Fibroblast of the conjunctiva (primary cell): ENCODE measurements at places on chromosomes 16 and 17.

- no peak for DNase-seq
Measured at GRCh38 chr17:58329810-58330537, 1.4 kb upstream of the TSPOAP1 start.

DNA sequence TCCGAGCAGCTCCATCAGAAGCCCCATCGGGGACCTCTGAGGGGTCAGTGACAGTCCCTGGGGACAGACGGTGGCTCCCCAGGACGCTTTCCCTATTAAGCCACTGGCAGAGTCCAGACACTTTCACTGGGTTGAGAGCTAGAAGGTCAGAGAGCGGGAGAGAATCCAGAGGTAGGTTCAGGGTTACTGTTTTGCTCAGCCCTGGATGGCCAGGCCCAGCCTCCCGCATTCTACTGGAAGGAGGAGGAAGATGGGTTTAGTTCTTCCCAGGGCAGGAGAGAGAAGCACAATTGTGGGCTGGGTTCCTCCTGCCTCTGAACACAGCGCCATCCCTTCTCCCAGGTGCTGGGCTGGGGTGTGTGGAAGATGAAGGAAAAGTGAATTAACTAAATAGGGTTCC is 452.8 kb downstream of the SLC39A11 start:
- DNase-seq, result no peak

DNA sequence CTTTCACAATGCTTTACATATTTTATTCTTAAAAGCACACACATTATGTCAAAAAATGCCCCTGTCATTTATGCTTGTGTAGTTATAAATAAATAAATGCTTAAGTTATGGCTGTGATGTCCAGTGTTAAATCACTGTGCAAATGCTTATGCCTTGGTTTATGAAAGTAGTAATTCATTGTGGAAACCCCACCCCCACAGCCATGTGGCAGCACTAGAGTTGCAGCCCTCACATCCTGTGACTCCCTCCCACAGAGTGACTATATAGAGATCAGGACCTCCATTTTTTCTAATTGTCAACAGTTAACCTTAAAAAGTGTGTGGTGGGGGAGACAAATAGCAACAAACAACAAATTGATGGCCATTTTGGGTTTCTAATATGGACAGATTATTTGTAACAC is 2.4 kb downstream of the SKAP1 start:
- no peak for DNase-seq

DNA sequence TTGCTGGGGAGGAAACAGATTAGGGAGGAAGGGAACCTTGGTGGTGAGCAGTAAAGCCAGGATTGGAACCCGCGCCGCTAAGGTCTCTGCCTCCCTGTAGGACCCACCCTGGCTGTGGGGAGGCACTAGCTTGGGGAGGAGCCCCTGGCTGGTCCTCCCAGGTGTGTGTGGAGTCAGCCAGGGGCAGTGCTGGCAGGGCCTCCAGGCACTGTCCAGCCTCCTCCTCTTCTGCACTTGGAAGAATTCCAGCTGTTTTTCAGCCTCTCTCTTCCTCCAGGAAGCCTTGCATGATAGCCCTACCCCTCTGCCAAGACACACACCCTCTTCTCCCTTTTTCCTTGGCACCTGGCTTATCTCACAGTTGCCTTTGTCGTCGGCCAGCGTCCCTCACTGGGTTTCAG is 34.8 kb downstream of the TMEM235 start:
- DNase-seq, result no peak

- no peak for DNase-seq
Measured at GRCh38 chr17:51908841-51909537, 249.5 kb downstream of the CA10 start.

DNA sequence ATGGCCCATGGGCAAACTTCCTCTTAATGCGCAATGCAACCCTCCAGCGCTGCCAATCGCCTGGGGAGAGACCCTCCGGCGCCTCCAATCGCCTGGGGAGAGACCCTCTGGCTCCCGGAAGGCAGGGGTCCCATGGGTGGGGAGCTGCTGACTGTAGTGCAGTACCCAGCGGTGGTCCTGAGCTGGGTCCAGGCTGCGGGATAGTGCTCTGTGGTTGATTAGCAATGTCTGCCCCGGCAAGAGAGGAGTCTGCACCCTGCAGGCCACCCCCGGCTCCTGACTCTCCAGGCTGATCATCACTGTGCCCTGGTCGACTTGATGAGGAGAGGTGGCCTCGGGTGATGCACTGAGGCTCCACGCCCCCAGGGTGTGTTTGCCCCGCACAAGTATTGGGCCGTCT is 44.6 kb upstream of the ZNF469 start:
- DNase-seq, result no peak

GRCh38 chr16:23905027-23905426 is 69.2 kb downstream of the PRKCB start:
- peak; percentile 2 for DNase-seq

GRCh38 chr16:3868556-3868955 is 12.0 kb downstream of the CREBBP start:
- no peak for DNase-seq

DNA sequence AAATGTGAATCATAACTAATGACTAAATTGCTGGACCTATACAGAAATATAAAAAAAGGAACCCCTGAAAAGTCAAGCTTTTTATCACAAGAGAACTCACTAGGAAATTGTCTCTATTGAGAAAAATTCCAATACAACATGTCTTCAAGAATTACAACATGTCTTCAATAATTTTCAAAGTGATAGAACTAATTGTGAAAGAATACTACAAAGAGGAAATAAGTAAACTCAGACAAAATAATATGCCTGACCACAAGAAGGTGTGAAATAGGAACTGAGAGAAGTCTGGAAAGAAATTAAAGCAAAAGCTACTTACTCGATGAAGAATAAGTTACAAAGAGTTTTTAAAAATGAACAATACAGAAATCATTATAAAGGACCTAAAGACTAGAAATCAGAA is 29.9 kb upstream of the OR1G1 start:
- DNase-seq, result no peak

DNA sequence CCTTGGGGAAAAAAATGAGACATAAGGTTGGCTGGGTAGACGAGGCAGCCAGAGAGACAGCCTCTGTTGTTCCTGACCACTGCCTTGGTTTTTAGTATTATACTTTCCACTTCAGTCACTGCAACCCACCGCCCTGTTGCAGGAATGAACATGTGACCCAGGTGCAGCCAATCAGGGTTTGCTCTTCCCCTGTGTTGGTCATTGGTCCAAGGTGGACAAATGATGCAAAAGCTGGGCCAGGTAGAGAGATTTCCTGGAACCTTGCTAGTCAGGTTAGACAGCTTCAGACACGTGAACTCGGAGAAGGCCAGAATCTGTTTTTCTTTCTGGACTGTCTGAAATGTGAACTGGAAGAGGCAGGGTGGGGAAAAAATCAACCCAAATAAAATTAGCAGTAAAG is 452.4 kb upstream of the RBFOX1 start:
- DNase-seq, result no peak

DNA sequence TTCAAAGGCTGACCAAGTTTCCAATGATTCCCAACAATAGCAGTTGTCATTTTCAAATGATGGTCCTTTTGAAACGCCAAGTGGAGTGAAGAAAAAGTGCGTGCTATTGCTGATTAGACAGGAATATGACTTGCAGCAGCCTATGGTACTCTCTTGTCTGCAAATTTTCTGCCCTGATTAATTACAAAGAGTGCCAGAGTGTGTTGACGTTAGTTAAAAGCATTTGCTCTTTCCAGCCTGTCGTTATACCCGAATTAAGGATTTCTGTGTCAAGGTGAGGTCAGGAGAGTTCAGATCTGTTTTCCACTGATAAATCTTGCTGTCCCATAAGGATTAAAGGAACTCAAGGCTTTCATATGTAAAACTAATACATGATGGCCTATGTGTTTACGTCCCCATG is 75.0 kb upstream of the ADAMTS18 start:
- DNase-seq, result no peak

GRCh38 chr16:69395859-69396186 is 10.0 kb upstream of the TERF2 start:
- no peak for DNase-seq

DNA sequence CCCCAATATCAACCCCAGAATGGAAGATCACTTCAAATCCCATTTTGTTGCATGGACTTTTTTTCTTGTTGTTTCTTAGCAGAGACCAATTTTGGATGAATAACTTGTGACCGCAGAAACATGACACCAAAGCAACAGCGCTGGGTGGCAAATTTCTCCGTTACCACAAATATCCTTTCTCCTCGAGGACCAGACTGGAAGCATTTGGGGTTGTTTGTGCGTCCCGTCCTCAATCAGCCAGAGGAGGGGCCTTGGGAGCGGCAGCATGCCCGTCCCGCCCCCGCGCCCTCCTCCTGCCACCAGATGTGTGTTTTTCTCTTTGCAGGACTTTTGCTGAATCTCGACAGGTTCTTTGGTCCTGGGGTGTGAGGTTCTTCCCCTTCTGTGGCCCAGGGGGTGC is 282.5 kb upstream of the FOXF1 start:
- peak; percentile 24 for DNase-seq

DNA sequence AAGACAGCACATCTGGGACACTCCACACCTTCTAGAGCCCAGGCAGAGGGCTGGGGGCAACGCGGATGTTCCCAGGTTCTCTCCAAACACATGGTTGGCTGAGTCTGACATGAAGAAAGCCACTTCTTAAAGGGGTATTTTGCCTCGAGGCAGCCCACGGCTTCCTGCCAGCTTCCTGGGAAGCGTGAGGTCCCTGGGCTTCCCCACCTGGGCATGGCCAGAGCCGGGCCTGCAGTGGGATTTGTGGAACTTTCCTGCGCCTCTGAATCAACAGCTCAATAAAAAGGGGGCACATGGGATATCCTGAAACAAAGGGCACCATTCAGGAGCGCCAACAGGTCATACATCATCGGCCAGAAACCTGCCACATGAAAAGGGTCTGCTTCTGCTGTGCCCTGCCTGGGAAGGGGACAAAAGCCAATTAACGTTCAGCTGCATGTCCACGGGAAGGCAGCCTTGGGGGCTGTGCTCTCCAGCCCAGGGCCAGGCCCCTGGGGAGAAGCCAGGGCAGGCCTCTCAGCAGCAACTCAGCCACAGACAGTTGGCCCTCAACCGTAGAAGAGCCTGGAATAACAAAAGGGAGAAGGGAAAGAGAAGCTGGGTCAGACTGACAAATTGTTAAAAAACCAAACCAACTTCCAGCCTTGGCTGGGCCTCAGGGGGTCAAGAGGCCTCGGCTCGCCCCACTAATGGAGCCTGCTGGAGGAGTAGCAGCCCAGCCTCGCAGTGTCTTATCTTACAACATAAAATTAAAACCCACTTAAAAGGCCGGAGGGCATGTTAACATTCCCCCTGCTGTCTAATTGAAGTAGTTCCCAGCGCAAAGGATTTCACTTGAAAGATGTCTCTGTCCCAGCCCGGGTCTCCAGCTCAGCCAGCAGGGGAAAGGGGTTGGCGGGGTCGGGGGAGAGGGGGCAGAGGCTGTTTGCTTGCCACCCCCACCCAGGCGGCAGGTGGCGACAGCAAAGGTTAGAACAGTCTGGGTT is 34.2 kb downstream of the TBX4 start:
- no peak for DNase-seq

- no peak for DNase-seq
Measured at GRCh38 chr17:27457731-27458523, 1.7 kb downstream of the KSR1 start.

DNA sequence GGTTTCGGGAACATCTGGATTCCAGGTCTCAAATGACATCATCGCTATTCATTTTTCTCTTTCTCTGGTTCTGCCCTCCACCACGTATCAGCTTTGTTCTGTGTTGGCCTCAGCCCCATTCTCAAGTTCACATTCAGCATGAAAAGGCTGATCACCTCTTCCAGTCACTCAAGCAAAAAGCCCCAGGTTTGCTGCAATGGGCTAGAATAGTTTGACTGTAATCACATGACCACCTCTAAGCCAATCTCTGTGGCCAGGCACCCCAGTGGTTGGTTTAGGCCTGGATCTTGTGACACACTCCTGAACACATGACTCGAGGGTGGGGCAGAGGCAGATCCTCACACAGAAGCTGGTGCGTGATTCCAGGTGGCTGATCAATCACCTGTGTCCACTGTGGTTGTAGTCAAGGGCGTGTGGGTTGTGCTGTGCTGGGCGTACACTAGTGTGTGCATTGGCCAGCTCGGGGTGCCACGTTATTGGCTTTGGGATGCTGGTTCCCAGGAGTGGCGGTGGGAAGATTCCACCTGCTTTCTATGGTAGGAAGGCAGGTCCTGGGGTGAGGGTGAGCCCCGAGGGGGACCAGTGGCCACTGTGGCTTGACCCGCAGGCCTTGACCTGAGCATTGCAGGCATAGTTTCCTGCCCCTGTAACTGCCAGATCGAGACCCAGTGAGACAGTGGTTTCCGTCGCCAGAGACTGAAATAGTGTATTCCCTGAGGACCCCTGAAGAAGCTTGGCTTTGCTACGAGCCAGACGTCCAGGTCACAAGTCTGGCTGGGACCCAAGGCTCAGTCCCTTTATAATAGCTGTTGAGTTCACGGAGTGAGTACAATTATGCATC is 12.0 kb downstream of the EEF2K start:
- DNase-seq, result no peak

GRCh38 chr17:36136439-36136838 is 32.8 kb downstream of the CCL4 start:
- DNase-seq, result no peak

GRCh38 chr17:75654176-75654575 is 12.8 kb downstream of the RECQL5 start:
- DNase-seq, result no peak

DNA sequence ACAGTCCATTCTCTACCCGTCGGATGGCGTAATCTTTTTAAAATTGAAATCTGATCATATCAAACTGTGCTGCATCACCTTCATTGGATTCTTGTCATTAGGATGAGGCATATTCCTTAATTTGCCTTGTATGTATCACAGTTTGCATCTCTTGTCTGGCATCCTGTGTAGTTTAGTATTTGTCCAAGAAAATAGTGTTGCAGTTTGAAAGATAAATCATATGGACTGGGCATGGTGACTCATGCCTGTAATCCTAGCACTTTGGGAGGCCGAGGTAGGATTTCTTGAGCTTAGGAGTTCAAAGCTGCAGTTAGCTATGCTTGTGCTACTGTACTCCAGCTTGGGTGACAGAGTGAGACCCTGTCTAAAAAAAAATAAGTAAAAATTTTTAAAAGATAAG is 5.8 kb upstream of the RSL1D1 start:
- DNase-seq, result no peak

GRCh38 chr17:78315355-78316114 is 44.3 kb downstream of the SOCS3 start:
- peak; percentile 88 for DNase-seq

DNA sequence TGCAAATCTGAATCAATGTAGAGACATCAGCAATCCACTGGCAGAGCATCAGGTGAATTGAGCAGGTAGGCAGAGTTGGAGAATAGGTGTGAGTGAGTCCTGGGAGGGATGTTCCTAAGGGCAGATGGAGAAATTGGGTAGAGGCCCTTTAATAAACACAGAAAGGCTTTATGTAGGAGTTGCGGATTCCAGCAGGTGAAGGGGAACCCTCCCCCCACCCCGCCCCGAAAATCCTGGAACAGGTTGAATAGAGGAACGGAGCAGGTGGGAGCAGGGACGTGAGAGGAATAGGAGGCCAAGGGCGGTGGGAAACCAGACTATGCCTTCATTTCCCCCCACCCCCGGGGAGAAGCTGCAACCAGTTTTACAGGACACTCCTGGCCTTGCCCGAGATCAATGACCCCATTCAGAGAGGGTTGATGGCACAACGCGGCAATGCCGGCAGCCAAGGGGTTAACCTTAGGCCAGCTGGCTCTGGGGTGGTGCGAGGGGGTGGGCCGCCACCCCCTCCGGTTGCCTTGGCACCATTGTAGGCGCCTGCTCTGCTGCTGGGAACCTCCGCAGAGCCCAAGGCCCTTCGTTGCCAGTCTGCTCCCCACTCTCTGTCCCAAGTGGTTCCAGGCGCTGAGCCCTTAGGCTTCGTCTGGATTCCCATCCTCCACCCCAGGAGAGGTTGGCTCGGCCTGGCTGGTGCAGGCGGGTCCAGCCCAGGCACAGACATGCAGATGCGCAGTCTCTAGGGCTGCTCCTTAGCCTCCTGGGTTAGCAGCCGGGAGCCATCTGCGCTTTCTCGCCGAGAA is 814 bp upstream of the RUNDC3A start:
- DNase-seq, result no peak
